Tongue (tissue), 3 donors: ENCODE measurements at places on chromosomes 2 and 18.

GRCh38 chr2:240589850-240590525, 3.5 kb downstream of the CAPN10 start:
- DNase-seq = no peak

- DNase-seq = peak; percentile 31
Measured at GRCh38 chr2:238974501-238975166, 126.7 kb downstream of the TWIST2 start.

- DNase-seq = no peak
Measured at GRCh38 chr2:40401896-40402295, 50.0 kb downstream of the SLC8A1 start.

- DNase-seq = no peak
Measured at GRCh38 chr2:23806201-23806600, 120.7 kb downstream of the ATAD2B start.

GRCh38 chr18:77105028-77105427, 27.6 kb downstream of the MBP start:
- no peak for DNase-seq

DNA sequence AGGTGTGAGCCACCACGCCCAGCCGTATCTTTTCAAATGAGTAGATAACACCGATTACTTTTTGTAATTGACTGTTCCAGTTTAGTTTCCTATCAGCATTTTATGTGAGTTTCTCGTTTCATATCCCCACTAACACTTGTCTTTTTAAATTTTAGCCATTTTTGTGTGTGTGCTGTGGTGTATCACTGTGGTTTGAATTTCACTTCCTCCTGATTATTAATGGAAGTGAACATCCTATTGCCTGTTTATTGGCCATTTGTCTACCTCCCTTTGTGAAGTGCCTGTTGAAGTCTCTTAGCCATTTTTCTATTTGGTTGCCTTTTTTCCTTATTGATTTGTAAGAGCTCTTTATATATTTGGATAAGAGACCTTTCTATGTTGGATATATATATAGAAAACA, 91.7 kb upstream of the STON1 start:
- no peak for DNase-seq

- DNase-seq = no peak
Measured at GRCh38 chr2:11521775-11522174, 12.1 kb upstream of the GREB1 start.

GRCh38 chr2:141109633-141110032, 1021.2 kb downstream of the LRP1B start:
- no peak for DNase-seq

DNA sequence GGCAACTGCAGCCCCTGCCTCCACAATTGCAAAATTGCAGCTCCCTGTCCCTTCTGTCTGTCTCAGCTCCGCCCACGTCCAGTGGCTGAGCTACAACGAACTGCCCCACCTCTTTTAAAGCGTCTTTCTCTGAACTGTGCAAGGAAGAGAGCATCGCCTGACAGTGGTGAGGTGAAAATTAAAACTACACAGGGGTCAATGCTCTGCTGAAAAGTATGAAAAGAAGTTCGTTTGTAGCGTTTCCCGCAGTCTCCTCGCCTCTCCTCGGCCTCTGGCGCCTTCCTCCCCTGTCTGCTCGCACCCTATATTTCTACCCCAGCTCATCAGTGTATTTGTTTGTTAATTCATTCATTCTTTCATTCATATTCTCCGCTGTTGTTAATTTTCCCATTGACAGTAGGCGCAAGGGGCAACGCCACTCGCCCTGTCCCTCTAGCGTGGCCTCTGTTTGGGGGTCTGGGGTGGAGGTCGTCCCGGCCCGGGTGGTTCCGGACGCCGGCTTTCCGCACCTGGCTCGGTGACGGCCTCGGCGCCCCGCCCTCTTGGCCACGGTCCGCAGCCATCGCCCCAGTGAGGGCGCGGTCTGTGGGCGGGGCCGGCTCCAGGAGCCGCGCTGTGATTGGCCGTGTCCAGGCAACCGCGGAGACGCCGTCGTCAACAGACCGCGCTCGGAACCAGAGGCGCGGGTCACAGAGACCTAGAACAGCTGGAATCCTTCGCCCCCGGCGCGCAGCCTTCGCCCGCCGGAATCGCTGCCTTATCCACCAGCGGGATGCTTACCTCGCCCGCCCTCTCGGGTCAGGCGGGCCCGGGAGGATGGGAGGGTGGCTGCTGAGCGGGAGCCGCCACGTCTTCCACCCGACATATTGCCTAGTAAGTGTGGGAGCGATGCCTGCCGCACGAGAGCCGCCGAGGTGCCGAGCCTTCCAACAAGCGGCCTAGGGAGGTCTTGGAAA, at the start of gene VWA3B:
VWA3B (plus strand) TSS at position 677 of the 956 bp plus-strand sequence. CDS start 5,926 bp downstream, outside the sequence.
- peak; percentile 85 for DNase-seq

DNA sequence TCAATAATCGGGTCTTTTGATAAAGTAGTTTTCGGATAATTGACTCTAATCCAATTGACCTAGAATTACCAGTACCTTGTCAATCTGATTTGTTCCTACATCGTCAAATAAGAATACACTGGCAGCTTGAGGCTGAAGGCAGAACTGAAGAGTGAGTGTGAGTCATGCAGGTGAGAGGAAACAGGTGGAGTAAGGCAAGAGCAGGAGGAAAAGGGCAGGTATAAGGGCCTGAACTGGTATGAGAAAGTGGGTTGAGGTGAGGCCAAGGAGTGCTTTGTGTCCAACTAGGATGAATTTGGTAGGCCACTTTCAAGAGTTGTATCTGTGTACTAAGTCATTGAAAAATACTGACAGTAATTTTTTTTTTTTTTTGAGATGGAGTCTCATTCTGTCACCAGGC, 186.0 kb downstream of the ZNF385B start:
- DNase-seq = no peak

GRCh38 chr18:2538236-2538635, 33.1 kb downstream of the METTL4 start:
- no peak for DNase-seq

- DNase-seq = no peak
Measured at GRCh38 chr18:21456428-21457178, 143.9 kb downstream of the ESCO1 start.

DNA sequence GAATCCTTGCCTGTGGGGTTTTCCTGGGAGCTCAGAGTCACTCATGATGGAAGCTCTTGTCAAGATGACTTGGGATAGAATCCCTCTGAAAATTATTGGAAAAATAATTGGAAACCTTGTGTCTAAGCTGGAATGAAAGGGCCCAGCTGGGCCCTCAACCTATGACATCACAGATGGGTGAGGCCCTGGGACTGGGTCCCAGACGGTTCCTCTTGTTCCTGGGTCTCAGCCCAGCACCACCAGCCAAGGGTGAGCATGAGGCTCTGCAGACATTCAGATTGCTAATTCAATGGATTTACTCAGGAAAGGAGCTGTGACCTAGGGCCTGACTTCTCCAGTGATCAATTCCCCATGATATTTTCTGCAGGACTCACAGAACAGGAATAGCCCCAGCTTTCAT, 188.3 kb upstream of the MYT1L start:
- DNase-seq = no peak

DNA sequence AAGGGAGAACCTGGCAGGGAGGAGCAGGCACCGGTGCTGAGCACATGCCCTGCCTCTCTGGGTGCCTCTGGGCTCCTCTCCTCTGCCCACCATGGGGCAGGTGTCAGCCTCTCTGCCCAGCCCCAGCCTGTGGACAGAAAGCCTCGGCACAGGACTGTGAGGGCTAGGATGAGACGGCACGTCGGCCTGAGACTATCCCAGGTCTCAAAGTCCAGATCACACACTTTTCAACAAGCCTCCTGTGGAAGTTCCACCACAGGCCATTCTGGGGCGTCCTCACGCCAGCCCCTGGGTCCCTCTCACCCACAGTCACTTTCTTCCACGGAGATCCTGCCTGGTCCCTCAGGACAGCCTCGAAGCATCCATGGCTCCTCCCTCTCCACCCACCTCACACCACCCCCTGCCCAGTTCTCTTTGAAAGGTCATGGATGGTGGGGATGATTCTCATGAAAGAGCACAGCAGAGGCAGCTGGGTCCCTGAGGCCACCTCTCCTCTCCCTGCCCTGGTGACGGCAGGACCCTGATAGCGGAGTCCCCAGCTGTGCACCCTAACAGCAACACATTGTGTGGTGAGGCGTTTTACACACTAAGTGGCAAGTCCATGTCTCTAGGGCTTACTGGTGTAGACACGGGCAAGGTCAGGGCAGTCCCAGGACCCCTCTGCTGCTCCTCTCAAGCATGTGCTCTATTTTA, 569.4 kb upstream of the SALL3 start:
- DNase-seq = no peak

GRCh38 chr18:46302528-46303485, 198.6 kb downstream of the HAUS1 start:
- DNase-seq = no peak

- no peak for DNase-seq
Measured at GRCh38 chr2:14778015-14778414, 145.5 kb downstream of the LRATD1 start.

DNA sequence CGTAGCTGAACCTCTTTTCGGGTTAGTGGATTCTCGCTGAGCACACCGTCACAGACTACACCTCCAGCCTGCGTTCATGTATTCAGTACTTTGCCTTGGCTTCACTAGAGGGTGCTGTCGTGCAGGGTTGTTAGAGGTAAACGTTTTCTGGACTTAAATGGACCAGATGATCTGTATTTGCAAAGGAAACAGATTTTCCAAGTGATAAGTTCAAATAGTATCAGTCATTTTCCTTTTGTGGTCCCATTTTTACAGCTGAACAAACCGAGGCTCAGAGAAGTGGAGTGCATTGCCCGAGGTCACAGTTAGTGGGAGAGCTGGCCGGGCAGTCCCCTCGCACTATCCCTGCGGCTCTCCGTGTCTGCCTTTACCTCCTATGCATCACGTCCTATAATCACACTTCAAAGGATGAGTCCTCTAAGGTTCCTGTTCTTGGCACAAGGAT, 125.9 kb downstream of the MAP4K4 start:
- DNase-seq = peak; percentile 69

- peak; percentile 26 for DNase-seq
Measured at GRCh38 chr2:152468899-152469692, 134.1 kb downstream of the FMNL2 start.

DNA sequence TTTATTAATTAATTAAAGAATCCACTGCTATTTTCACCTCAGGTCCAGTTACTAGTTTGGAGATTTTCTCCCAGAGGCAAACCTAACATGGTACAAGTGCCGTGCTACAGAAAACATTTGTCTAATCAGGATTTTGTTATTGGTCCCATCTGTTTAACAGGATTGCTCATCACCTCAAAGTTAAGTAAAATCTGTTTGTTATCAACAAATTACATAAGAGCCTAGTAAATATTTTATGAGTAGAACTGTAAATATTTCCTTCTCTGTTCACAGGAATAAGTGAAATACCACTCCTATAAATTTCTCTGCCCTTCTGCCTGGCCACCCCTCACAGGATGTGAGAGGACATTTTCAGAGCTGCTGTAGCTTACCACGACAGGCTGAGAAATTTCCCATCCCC, 200.2 kb downstream of the RAD51AP2 start:
- no peak for DNase-seq

GRCh38 chr2:237393523-237393922, 20.4 kb downstream of the COL6A3 start:
- no peak for DNase-seq

DNA sequence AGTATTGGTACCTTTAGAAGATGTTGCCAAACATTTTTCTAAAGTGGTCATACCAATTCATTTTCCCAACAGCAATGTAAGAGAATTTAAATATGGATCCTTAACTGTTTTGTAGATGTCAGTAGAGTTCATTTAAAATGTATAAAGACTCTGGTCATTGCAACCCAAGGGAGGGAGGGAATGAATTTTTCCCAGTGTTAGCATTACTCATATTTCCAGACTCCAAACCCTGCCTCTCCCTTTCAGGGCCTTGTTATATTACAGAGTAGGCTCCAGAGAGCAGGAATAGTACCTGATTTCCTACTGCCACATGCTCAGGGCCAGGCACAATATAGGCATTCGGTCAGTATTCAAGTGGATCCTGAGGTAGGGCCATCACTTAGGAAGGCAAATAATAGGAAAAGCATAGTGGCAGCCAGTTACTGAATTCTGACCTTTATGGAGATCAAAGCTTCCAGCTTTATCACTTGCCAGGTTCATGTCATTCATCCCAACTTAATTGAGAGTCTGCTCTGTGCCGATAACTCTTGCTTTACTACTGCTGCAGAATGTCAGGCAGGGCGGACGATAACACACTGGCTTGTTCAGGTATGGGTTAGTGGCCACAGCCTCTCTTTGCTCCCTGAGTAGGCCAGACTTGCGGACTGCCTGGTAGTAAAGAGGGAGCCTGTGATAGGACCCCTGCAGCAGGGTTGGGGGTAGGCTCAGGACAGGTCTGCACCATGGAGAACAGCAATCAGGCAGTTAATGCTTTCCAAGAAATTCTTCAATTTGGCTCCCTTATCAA, 75.3 kb downstream of the OSBPL6 start:
- DNase-seq = no peak

DNA sequence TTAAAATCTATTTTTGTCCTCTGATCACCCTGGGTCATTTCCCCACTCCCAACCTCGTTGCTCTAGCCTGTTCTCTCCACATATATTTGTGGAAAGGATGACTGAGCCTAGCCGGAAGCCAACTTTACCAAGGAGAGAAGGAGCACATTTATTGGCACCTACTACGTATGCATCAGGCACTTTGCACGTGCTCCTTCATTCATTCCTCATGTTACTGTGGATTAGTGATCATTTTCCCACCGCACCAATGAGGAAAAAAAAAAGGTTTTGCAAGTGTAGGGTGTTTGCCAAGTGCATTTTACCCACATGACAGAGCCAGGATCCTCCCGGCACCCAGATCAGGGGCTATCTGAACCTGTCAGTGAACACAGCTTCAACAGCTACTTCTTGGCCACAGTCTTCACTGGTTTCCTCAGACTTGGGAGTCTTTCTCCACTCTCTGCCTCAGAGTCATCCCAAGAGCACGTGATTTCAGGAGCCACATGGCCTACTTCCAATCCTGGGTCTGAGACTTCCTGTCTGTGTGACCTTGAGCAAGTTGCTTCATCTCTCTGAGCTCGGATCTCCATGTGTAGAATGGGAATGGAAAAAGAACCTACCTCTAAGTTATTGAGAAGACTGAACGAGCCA, 1.9 kb upstream of the C1QL2 start:
- DNase-seq = no peak

DNA sequence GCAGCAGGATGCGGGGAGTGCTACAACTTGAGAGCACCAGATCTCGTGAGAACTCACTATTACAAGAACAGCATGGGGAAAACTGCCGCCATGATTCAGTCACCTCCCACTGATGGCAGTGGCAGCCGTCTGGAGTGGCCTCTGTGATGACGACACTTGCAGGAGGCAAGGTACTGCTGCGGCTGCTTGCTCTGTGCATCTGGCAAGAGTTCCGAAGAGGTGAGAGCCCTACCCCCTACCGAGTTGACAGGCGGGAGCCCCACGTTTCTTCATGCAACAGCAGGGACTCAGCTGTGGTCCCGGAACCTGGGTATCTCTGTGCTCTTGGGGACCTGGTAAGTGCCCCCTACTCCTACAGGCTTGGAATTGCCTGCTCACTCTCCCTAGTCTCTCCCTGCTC, 1672.7 kb upstream of the TMEFF2 start:
- no peak for DNase-seq

GRCh38 chr2:101912545-101912944, 79.2 kb upstream of the IL1R2 start:
- no peak for DNase-seq

GRCh38 chr18:40031435-40031834, 1923.6 kb upstream of the PIK3C3 start:
- DNase-seq = no peak

GRCh38 chr2:102145107-102145506, 2.6 kb downstream of the IL1R1 start:
- DNase-seq = no peak

- no peak for DNase-seq
Measured at GRCh38 chr2:73297586-73297985, 4.2 kb upstream of the EGR4 start.
